CD4-positive, alpha-beta T cell treated with Interleukin-15 for 1 hour (primary cell): ENCODE measurements at places on chromosomes 4 and X.

- DNase-seq, result no peak
These were observed 44.4 kb downstream of the BBS12 start for GRCh38 chr4:122776916-122777315.

DNA sequence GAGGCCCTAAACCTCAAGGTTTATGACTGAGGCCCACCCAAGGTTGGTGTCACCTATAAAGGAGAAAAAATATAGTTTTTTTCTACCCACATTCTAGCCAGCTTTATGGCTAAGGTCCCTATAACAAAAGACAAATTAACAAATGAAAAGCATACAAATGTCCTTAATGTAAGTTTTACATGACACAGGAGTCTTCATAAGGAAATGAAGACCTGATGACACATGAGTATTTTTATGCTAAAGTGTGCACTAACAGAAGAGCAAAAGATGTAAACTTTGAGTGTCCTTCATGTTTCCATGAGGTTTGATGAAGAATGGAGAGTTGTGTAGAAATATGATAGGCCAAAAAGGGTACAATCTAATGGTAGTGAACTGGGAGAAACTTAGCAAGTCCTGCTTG, 114.7 kb upstream of the INTU start:
- DNase-seq, result no peak

GRCh38 chrX:131693359-131693758, 149.5 kb downstream of the OR13H1 start:
- DNase-seq, result no peak

DNA sequence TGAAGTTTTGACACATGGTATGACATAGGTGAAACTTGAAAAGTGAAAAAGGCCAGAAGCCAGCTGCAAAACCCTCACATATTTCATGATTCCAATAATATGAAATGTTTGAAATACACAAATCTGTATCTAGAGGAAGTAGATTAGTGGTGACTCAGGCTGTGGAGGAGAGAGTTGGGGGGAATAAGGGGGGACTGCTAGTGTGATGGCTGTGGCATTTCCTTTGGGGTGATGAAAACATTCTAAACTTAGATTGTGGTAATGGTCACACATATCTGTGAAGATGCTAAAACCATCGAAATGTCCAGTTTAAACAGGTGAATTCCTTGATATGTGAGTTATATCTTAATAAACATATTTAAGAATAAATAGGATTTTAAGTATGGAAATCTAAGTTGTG, 343.5 kb upstream of the SFRP2 start:
- no peak for DNase-seq

DNA sequence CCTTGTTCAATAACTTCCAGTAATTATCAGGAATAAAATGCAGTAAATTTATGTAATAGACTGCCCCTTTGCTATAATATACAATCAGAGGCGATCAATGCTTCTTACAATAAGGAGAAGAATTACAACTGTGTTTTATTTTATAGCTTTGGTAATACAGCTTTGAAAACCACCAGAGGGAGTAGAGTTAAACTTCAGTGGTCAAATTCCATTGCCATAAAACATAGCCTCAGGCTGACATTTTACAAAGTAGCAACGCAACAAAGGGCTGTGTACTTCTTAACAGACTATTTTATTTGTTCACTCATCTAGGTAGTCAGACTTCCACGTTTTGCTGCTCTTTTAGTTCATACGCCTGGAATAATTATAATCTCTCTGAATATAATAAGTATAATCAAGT, 58.5 kb downstream of the TEX13C start:
- no peak for DNase-seq

DNA sequence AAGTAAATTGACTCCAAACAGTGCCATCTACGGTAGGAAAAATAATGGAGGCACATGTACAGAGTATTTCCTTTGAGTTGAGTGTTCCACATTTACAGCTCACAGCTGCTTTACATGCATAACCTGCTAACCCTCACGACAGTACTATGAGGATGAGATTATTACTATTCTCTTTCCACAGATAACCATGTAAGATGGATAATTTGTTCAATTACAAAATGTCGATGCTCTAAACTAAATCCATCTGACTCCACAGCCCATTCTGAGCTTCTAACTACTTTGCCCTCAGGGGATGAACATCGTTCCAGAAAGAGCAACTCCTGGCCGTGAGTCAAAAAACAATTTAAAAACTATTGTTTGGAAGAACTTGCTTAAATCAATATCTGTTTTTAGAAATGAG, 330.4 kb upstream of the NWD2 start:
- no peak for DNase-seq

DNA sequence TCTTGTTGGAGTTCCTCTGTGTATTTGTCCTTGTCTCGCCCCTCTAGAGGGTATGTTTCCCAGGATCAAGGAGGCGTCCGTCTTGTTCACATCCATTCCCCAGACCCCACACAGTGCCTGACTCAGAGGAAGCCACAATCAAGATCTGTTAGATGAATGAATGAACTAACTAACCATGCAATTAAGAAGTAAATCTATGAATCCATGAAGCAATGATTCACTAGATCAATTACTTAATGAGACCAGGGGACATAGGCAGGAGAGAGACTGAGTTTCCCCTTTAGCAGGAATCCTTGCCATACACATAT, 11.9 kb downstream of the BLOC1S4 start:
- no peak for DNase-seq

DNA sequence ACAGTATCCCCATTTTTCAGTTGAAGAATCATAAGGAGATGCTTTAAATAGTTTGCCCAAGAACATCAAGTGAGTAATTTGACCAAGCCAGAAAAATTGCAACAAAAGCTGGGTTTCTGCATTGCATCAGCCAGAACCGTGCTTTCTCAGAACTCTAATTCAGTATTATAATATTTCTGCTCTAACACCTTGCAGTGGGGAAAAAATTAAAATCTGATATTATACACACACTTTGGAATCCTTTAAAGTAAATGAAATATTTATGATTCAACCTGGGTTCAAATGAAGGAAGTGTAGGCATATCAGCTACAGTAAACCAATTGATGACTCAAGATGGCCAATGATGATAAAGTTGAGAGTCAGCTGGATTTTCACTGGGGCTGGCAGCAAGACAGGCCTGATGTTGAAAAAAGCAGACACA, 387.6 kb upstream of the ZFP42 start:
- DNase-seq, result no peak

- no peak for DNase-seq
These were observed 312.6 kb downstream of the PACRGL start for GRCh38 chr4:21012851-21013331.

DNA sequence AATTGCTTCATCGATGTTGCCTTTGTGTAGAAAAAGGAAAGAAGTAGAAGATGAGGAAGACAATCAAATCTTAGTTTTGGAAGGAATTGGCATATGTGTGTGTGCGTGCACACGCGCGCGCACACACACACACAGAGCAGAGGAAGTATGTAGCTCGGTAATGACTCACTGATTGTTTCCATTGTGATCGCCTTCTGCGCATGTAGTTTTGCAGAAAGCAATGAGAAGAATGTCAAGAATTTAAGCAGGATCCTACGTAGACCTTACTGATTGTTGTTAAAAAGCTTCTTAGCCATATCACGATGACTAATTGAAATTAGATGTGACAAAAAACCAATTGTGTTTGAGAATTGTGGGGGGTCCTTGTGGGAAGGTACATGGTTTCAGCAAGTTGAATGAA, 12.8 kb upstream of the LIMCH1 start:
- DNase-seq, result no peak

GRCh38 chr4:761739-762138, 56.1 kb downstream of the PCGF3 start:
- no peak for DNase-seq

- no peak for DNase-seq
These were observed 52.2 kb downstream of the HTRA3 start for GRCh38 chr4:8321771-8322170.

DNA sequence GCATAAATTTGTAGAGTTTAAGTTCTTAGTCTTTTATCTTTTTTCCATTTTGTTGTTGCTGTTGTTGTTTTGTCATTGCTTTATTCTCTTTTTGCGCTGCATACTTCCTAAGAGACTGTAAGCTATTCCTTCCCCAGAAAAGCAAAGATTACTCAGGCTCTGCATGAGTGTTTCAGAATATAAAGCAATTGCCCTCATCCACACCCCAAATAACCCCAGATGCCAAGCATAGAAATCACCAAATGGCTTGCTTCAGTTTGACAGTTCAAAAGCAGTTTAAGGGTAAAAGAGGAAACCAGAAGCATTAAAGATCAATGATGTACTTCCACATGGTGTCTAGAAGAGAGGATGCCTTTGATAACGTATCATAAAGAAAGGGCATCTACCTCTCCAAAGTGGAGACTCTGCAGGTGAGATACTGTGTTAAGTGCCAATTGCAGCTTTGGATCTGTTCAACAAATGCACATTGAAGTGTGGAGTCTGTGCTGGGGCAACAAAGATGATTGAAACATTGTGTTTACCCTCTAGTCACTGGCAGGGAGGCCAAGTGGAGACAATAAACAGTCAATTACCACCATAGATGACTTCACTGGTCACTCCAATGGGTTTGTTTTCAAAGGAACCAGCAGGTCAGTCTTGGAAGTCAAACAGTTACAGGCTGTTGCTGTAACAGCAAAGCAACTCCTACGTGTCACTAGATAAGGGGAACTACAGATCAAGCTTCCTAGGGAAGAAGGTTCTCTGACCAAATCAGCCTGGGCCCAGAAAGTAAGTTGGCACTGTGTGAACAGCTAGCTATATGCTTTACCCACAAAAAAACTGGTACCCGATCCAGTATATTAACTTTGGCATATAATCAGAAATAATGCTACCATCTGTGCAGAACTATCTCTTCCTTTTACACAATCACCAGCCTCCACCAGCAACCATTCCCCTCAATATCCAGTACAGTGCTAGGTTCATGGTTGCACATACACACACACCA, 40.6 kb upstream of the IL21 start:
- DNase-seq, result no peak

DNA sequence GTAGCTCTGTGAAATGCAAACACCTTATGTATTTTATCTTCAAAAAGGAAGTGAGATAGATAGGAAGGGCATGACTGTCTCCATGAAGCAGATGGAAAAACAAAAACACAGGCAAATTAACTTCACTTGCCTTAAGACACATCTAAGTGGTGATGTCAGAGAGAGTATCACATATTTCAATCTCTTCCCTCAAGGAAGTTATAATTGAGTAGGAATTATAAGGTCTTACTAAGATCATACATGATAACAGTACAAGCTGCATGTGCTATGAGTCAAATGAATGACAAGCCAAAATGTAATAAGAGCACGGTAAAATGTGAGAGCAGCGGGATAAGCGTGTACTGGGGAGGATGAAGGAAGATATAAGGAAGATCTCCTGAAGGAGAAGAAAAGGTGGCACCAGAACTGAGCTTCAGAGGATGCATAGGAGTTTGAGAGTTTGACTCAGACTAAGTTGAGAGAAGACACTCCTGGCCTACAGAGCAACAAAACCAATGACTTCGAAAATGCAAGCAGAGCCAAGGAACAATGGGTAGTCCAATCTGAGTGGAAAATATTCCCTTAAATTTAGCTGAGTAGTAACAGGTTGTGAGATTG, 43.3 kb upstream of the GALNT7 start:
- DNase-seq, result no peak

DNA sequence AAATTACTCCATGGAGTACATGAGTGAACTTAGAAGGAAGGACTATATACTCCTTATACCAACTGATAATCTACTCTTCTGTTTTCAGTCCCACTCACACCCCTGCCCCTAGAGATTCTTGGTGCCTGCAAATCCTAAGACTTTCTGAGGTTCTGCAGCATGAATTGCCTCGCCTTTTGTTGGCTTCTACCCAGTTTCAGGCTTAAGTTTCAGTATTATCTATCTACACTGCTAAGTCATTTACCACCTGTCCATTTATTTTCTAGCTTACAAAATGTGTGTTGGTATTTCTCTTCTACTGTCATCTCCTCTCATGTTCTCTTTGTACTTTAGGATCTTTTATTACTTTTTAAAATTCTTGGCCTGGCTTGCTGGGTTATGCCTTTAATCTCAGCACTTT, 94.4 kb upstream of the AMOT start:
- DNase-seq, result no peak

DNA sequence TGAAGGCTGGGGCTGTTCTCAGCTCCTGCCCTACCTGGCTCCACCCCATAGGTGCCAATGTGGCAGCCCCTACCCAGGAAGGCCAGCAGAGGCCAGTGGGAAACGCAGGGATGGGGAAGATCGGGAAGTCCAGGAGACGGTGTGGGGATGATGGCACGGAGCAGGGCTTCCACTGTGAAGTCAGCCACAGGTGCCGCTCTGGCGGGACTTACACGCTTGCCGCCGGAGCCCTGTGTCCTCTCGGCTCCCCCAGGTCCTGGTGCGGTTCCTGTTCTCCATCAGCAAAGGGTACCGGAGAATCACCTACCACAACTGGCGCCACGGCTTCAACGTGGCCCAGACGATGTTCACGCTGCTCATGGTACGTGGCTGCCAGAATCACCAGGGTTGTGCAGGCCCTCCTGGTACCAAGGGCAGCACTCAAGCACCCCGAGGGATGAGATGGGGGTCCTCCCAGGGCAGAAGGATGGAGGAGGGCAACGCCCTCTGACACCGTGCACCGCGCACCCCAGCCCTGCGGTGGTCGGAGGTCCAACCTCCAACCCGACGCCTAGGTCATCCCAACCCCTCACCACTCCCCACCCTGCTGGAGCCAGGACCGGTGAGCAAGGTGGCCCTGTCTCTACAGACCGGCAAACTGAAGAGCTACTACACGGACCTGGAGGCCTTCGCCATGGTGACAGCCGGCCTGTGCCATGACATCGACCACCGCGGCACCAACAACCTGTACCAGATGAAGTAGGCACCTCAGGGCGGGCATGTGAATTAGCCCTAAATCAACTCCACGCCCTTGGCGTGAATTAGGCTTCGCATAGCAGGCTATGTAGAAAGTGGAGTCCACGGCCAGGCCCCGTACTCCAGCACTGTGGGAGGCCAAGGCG, 12.0 kb downstream of the ATP5ME start:
- peak; percentile 16 for DNase-seq

- DNase-seq, result no peak
These were observed 592.4 kb downstream of the GLUD2 start for GRCh38 chrX:121639781-121640180.

DNA sequence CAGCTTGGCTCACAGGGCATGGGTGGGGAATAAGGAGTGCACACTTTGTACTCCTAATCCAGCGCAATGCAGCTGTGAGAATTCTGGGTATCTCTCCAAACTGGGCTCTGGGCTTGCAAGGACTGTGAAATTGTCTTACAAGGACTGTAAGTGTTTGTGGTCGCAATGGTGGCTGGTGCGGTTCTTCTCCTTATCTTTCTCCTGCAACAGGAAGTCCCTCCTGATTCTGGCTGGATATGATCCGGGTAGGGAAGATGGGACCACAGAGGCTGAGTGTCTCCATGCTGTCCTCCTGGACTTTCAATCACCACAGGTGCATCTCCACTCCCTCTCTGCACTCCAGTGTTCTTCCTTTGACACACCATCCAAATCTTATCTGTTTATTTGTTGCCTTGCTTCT, 55.7 kb upstream of the GYPE start:
- no peak for DNase-seq

GRCh38 chr4:37427193-37427592, 182.7 kb downstream of the NWD2 start:
- no peak for DNase-seq
